H9 (cell line): ENCODE measurements at places on chromosomes 2 and 18. TPM values are rescaled to one million over a fixed set of nuclear protein-coding genes. Genes with fewer than 3 reads are reported as not detected.

The SNORC gene
- total RNA-seq, result 0.61 and 1.1 TPM in 2 replicates

DNA sequence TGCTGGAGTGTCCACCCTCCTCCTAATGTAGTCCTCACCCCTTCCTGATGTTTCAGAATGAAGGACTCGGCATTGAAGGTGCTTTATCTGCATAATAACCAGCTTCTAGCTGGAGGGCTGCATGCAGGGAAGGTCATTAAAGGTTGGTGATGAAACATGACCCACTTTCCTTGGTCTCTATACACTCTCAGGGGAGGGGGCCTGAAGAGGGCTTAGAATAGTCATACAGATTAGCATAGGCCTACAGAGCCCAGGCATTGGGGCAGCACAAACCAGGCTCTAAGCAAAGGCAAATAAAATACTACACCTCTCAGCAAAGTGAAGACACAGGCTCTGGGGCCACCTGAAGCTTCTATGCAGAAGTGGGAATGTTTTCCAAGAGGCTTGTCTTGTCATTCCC is 1.8 kb downstream of the IL36RN start:
- H3K27ac ChIP-seq, result no peak overlapping the region
- H3K36me3 ChIP-seq, result no peaks in the 10 kb centered on the region
- peaks cover 2% of the 10 kb centered on the region; the same call in 1 of the 2 replicates for H3K27me3 ChIP-seq
- DNase-seq, result no peak
- H3K4me3 ChIP-seq, result no peak overlapping the region
- no peaks in the 10 kb centered on the region for H3K4me1 ChIP-seq

The VWA3B gene
- total RNA-seq, result not detected in 2 replicates

GRCh38 chr2:156379071-156379470 is 46.5 kb upstream of the NR4A2 start:
- H3K27me3 ChIP-seq, result no peaks in the 10 kb centered on the region
- H3K27ac ChIP-seq, result no peak overlapping the region
- peaks cover 17% of the 10 kb centered on the region for H3K36me3 ChIP-seq
- no peak overlapping the region for H3K4me3 ChIP-seq

- DNase-seq, result no peak
- H3K36me3 ChIP-seq, result no peaks in the 10 kb centered on the region; the same call in 1 of the 2 replicates
- H3K4me3 ChIP-seq, result peak overlapping the region; percentile 46; the same call in 2 of the 3 replicates
- peaks cover 16% of the 10 kb centered on the region; the same call in 1 of the 2 replicates for H3K4me1 ChIP-seq
- no peaks in the 10 kb centered on the region for H3K27me3 ChIP-seq
- no peak overlapping the region for H3K27ac ChIP-seq
Observed at GRCh38 chr18:23166891-23167541, 31.7 kb downstream of the CABLES1 start.

The MC5R gene
- not detected in 2 replicates for total RNA-seq

The TUBA4B gene
- not detected in 2 replicates for total RNA-seq

- H3K4me3 ChIP-seq, result no peak overlapping the region
- no peak overlapping the region for H3K27ac ChIP-seq
- no peaks in the 10 kb centered on the region for H3K36me3 ChIP-seq
- H3K27me3 ChIP-seq, result no peaks in the 10 kb centered on the region
Observed at GRCh38 chr2:209476367-209477208, 52.7 kb downstream of the MAP2 start.

GRCh38 chr2:195642679-195643068 is 14.4 kb upstream of the SLC39A10 start:
- H3K27me3 ChIP-seq, result no peaks in the 10 kb centered on the region
- H3K4me1 ChIP-seq, result peaks cover 10% of the 10 kb centered on the region; the same call in 1 of the 2 replicates
- no peak overlapping the region for H3K4me3 ChIP-seq
- H3K27ac ChIP-seq, result no peak overlapping the region

DNA sequence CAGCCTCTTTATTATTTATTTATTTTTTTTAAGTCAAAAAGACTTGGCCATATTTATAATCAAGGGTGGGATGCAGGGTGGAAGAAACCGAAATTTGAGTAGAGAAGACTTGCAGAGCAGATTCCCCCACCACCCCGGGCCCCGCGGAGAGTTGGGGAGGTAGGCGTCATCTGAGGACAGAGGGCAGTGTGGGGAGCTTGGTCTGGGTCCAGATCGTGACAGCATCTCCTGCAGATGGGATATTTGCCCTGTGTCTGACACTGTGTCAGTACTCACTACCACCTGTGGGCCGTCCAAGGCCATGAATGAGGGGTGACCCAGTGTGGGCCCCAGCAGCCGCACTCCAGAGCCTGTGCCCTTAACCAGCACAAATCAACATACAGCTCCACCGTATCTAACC is 10.5 kb upstream of the PRELID3A start:
- H3K36me3 ChIP-seq, result no peaks in the 10 kb centered on the region
- H3K27me3 ChIP-seq, result no peaks in the 10 kb centered on the region
- H3K27ac ChIP-seq, result no peak overlapping the region
- DNase-seq, result no peak

The AFF3 gene
- total RNA-seq, result 0.15 and 0.22 TPM in 2 replicates

DNA sequence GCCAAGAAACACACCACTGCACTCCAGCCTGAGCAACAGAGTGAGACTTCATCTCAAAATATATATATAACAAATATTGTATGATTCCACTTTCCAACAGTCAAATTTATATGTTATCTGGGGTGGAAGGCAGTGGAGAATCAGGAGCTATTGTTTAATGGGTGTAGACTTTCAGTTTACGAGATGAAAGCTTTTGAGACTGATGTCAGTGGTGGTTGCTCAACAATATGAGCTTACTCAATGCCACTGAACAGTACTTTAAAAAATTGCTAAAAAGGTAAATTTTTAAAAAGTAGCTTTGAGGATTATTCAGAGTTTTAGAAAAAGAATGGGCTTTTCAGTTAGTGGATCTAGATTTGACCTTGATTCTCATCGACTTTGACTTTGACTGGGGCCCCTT is 105.9 kb upstream of the ST6GAL2 start:
- no peaks in the 10 kb centered on the region for H3K27me3 ChIP-seq
- H3K4me1 ChIP-seq, result peaks cover 5% of the 10 kb centered on the region; the same call in 1 of the 2 replicates
- no peaks in the 10 kb centered on the region for H3K36me3 ChIP-seq
- no peak for DNase-seq

The GALR1 gene
- total RNA-seq, result 0.02 and 0.07 TPM in 2 replicates

The HOXD13 gene
- total RNA-seq, result not detected in 2 replicates

The COLEC12 gene
- total RNA-seq, result 0.59 and 0.70 TPM in 2 replicates

DNA sequence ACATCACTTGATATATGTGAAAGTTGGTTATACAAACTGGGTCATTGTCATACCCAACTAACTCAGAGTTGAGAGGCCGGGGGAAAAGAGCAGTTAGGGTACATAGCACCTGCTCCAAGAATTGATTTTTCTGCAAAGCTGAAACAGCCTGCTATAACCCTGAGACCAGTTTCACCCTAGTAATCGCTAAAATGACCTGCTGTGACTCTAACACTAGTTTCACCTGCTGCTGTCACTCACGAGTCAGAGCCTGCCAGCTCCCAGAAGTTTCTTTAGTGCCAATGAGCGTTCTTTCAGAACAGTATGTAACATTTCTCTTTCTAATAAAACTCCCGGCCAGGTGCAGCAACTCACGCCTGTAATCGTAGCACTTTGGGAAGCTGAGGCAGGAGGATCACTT is 28.0 kb downstream of the SRSF7 start:
- no peak for DNase-seq
- H3K27ac ChIP-seq, result no peak overlapping the region
- no peak overlapping the region for H3K4me3 ChIP-seq
- H3K4me1 ChIP-seq, result no peaks in the 10 kb centered on the region
- H3K36me3 ChIP-seq, result no peaks in the 10 kb centered on the region; the same call in 1 of the 2 replicates
- no peaks in the 10 kb centered on the region for H3K27me3 ChIP-seq

DNA sequence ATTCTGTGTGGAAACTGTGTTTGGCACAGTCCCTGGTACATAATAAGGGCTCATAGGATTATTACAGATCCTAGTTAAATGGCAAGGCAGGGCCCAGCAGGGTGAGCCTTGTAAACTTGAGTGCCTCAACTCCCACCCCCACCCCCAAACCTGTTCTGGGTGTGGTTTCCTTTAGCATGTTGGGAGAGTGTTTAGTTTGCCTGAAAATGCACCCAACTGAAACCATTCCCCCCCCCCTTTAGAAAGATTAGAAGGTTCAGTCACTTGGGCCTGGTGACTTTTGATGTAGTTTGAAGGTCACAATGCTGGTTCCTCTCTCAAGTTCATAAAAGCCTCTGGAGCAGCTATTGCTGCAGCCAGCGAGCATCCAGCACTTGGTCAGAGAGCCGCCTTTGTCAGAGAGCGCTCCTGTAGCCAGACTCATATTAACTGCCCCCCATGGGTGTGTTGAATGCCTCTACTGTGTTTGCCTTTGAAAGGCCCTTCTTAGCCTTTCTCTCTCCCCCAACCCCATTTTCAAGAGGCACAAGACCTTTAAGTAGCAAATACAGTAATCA is 113.7 kb downstream of the SPTBN1 start:
- H3K4me1 ChIP-seq, result peaks cover 14% of the 10 kb centered on the region
- no peaks in the 10 kb centered on the region for H3K27me3 ChIP-seq
- peak overlapping the region; percentile 12 for H3K4me3 ChIP-seq

- H3K4me1 ChIP-seq, result no peaks in the 10 kb centered on the region
- no peak overlapping the region for H3K27ac ChIP-seq
- no peaks in the 10 kb centered on the region for H3K27me3 ChIP-seq
- H3K4me3 ChIP-seq, result no peak overlapping the region
Observed at GRCh38 chr18:49591775-49592174, 29.9 kb downstream of the LIPG start.

DNA sequence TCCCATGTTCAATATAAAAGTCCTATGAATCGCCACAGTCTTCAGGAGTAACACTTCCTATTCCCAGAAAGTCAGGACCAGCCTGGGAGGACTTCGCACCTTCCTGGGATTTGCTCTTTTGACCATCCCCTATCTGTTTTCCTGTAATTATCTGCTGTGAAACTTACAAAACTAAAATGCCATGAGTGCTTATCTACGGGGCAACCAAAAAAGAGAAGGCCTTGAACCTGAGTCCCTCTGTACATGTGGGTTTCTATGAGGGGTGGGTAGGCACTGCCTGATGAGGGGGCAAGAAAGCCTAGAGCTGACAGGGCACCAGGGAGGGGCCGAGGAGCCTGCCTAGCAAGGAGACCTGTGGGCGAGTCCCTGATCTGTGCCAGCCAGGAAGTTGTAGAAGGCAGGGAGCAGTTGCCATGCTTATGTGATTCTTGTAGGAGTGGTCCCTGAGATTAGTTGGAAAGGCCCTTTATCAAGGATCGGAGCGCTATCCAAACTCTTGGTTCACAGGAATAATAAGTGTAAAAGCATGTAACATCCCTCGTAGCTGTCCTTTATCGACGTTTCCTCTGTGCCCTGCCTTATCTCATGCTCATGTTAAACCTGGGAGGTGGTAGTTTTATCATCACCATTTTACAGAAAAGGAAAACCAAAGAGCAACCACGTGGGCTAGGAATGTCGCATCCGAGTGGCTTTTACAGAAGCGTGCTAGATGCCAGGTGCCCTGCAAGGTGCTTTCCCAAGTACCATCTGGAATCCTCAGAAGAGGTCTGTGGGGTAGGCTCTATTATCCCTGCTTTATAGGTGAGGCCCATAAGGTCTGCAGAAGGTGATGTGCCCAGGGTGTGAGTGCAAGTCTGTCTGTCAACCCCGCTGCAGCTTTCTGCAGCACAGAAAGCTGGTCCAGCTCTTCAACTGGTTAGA is 111.8 kb downstream of the B3GNT2 start:
- no peak overlapping the region for H3K27ac ChIP-seq
- no peak for DNase-seq
- peaks cover 25% of the 10 kb centered on the region for H3K4me1 ChIP-seq
- no peaks in the 10 kb centered on the region for H3K27me3 ChIP-seq

The EN1 gene
- not detected in 2 replicates for total RNA-seq

GRCh38 chr2:102437122-102437521 is 14.2 kb downstream of the IL18RAP start:
- no peaks in the 10 kb centered on the region for H3K4me1 ChIP-seq
- no peaks in the 10 kb centered on the region for H3K36me3 ChIP-seq
- DNase-seq, result no peak

- DNase-seq, result peak; percentile 48
- H3K36me3 ChIP-seq, result peaks cover 14% of the 10 kb centered on the region
- no peaks in the 10 kb centered on the region for H3K27me3 ChIP-seq
- no peaks in the 10 kb centered on the region; the same call in 1 of the 2 replicates for H3K4me1 ChIP-seq
- no peak overlapping the region for H3K4me3 ChIP-seq
Observed at GRCh38 chr18:48573632-48574283, 34.9 kb downstream of the CTIF start.

DNA sequence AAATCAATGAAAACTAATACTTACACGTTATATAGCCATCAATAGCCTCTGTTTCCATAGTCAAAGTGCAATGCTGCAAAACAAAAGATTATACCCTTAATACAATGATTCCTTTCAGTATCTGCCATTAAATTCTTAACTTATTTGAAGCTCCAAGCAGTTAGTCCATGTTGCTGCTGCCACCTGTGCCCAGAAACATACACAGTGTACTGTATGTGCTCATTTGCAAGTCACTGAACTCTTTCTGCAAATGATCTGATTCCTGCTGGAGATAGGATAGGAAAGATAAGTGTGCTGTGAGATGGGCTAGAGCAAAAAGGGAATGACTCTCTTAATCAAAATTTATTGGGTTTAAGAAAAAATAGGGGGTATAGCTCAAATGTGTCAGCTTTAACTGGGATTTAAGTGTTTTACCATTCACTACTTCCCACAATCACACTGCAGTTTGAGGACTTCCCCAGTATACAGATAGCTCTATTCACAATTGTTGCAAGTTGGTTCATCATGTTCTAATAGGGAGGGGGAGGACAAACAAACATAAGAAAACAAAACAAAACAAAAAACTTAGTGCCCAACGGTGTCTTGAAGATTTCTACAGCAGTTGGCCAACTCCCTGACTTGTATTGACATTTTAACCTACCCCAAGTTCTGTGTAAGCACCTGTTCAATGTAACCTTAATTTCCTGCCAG is 2.7 kb downstream of the IKZF2 start:
- no peaks in the 10 kb centered on the region for H3K27me3 ChIP-seq
- H3K27ac ChIP-seq, result no peak overlapping the region
- peak overlapping the region; percentile 90 for H3K4me3 ChIP-seq
- no peaks in the 10 kb centered on the region for H3K4me1 ChIP-seq

DNA sequence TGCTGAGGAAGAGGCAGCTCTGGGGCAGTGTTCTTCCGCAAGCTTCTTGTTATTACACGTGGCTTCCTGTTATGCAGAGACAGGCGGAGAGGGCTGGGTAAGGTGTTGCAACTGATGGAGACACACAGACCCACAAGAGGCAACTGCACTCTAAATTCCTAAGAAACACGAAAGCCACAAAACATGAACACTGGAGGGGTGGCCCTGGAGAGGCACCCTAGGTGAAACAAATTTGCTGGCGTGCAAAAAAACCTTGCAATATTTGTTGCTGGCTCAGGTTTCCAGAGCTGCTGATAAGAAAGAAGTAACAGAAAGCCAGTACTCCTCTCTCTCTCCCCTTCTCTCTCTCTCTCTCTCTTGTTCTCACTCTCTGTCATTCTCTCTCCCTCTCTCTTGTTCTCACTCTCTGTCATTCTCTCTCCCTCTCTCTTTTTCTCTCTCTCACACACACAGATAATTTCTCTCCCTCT is 31.8 kb downstream of the ARHGAP25 start:
- H3K27me3 ChIP-seq, result no peaks in the 10 kb centered on the region
- H3K27ac ChIP-seq, result no peak overlapping the region
- H3K36me3 ChIP-seq, result no peaks in the 10 kb centered on the region; the same call in 2 of the 3 replicates
- no peak for DNase-seq

The DYNAP gene
- 2.3 and 2.5 TPM in 2 replicates for total RNA-seq

GRCh38 chr2:125455110-125455509 is 1200.8 kb upstream of the GYPC start:
- no peaks in the 10 kb centered on the region for H3K36me3 ChIP-seq
- H3K27me3 ChIP-seq, result no peaks in the 10 kb centered on the region
- H3K27ac ChIP-seq, result no peak overlapping the region
- H3K4me3 ChIP-seq, result no peak overlapping the region
- H3K4me1 ChIP-seq, result no peaks in the 10 kb centered on the region
- DNase-seq, result no peak

The IL36A gene
- total RNA-seq, result not detected in 2 replicates
